ENCODE measurements at places on chromosomes 12 and 14.

DNA sequence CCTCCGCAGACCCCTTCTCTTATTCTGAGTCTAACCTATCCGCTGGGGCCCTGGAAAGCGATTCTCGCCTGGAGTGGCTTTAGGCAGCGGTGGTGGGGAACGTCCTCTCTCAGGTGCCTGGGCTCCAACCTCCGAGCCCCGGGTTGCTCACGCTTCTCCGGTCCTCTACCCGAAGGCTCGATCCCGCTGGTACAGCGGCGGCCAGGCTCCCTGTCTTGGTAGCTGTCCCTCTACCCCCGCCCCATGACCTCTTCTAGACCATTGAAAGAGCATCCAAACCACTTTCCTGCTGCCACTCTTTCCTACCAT lies 505 bp upstream of the HEBP1 start:
- no peak for DNase-seq

DNA sequence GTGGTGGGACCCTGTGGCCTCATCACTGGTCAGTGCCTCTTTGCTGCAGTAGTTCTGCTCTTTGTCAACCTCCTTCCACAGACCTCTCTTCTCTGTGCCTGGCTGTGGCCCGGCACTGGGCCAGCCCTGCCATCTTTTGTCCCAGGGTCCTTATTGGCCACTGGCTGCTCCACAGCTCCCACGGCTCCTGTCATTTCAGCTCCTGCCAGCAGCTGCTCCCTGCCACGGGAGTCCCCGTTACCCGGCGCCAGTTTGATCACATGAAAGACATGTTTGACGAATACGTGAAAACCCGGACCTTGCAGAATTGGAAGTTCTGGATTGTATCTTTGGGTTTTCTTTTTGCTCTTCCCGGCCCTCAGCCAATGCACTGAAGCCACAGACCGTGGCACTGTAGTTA lies 35.4 kb downstream of the IL31 start:
- no peak for DNase-seq

GRCh38 chr12:31210541-31210940 lies 115.4 kb downstream of the SINHCAF start:
- DNase-seq: no peak

GRCh38 chr12:233615-233968 lies 19.6 kb upstream of the SLC6A12 start:
- no peak for DNase-seq

DNA sequence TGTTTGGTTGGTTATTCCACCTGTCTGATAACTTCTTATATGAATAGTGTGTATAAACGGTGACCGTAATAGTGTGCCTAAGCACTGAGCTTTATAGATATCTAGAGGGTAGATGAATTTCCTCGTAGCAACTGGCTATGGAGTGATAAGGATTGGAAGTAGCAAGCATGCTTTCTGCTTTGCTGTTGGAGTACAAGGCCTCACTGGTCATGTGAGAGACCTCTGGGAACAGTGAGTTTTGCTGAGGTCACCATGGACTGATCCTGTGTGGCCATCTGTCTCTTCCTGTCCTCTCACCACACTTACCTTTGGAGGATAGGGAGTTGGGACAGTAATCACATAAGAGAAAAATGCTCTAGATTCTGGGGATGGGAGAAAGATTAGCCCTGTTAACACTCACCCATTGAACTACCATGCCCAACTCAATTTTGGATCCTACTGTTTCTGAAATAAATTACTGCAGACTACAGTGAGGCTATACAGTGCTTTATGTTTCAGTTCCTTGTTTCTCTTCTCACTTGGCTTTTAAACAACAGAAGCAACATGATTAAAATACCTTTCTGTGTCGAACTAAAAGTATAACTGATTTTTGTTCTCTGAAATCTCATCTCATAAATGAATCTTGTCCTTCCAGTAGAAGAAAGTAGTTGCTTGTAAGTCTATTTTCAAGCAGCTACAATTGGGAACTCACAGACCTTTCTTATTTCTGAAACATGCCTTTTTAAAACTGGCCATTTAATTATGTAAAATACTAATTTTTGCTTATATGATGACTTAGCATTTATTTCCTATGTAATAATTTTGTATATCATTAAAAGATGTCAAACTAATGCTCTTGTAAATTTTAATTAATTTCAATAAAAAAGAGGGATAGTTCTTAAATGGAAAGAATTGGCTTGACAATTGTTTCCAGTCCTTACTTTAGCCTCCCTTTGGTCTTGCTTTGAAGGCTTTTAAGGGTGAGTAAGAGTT lies 8.3 kb downstream of the TMX1 start:
- DNase-seq: no peak

DNA sequence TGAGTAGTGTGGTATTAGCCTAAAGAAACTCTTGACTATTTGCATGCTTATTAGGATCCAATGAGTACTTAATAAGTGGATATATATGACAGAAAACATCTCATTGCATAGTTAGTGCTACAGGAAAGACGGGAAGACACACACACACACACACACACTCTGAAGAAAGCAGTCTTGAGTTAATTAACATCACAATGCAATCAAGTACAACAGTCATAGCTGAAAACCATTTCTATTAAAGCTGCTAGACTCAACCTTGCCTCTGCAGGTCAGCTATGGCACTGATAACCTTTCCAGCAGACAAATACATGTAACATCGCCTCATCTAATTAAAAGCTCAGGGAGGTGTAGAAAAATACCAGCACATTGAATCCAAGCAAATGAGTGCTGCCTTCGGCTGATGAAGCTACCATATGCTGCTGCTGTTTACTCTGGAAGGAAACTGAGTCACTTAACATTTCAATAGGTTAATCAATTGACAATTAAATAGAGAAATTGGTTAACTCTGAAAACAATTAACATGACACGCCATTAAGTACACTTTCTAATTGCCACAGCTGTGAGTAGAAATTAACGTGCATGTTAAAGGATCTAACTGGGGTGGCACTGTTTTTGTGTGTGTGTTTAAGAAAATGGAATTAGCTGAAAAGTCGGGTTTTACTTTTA lies 93.2 kb upstream of the OTX2 start:
- no peak for DNase-seq
